CD4-positive, CD25-positive, alpha-beta regulatory T cell (primary cell): ENCODE measurements at places on chromosomes 5 and 9. TPM values are rescaled to one million over a fixed set of nuclear protein-coding genes. Genes with fewer than 3 reads are reported as not detected.

Gene CBY3
- polyA plus RNA-seq: 0.70 TPM

Gene NUTM2G
- not detected for polyA plus RNA-seq

- no peak for DNase-seq
These were observed 253.6 kb upstream of the VLDLR start for GRCh38 chr9:2367970-2368369.

GRCh38 chr5:41279040-41279439, 65.7 kb upstream of the C6 start:
- DNase-seq: no peak

GRCh38 chr9:92769990-92770359, 5.3 kb upstream of the BICD2 start:
- DNase-seq: no peak
